ENCODE measurements at places on chromosomes 5 and 9.

GRCh38 chr9:126700296-126700695 lies 86.6 kb downstream of the LMX1B start:
- DNase-seq, result no peak

DNA sequence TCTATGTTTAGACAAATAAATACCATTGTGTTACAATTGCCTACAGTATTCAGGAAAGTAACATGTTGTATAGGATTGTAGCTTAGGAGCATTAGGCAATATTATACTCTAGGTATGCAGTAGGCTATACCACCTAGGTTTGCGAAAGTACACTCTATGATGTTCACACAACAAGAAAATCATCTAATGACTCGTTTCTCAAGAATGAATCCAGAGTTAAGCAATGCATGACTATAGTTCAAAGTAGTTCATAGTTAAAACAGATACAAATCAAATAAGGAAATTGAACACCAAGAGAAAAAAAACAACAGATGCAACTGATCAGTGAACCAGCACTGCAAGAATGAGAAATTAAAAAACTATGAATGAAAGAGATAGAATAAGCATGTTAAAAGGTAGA lies 27.6 kb upstream of the ABLIM3 start:
- no peak for DNase-seq

DNA sequence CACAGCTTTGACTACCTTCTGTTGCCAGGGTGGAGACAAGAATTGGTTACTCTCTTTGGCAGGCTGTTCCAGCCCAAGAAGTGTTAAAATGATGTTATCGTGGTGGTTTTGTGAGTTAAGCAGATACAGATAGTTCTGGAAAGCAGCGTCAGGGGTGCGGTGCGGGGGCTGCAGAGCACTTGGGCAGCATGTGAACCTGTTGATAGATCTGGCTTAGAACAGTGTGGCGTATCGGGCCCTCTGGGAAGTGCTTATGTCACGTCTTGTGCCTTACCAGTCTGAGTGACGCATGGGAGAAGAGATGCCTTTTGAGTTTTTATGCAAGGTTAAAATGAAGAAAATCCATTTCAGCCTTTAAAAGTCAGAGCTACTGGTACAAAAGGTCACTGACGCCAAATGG lies 152.5 kb downstream of the PRKACG start:
- DNase-seq, result no peak

DNA sequence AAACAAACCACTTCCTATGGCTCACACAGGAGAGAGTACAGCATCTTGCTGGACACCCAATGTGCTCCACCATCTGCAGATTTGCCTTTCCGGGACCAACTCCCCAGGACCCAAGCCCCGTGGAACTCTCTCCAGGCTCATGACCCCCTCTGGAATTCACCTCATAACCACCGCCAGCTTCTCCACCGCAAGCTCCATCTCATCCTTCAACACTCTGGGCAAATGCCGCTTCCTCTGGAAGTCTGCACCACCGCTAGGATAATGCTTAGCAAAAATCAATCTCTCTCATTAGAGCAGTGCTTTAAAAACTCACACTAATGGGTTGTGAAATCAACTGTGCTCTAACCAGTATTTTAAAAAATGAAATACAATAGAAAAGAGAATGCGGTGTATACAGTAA lies 150.0 kb downstream of the COL23A1 start:
- no peak for DNase-seq

DNA sequence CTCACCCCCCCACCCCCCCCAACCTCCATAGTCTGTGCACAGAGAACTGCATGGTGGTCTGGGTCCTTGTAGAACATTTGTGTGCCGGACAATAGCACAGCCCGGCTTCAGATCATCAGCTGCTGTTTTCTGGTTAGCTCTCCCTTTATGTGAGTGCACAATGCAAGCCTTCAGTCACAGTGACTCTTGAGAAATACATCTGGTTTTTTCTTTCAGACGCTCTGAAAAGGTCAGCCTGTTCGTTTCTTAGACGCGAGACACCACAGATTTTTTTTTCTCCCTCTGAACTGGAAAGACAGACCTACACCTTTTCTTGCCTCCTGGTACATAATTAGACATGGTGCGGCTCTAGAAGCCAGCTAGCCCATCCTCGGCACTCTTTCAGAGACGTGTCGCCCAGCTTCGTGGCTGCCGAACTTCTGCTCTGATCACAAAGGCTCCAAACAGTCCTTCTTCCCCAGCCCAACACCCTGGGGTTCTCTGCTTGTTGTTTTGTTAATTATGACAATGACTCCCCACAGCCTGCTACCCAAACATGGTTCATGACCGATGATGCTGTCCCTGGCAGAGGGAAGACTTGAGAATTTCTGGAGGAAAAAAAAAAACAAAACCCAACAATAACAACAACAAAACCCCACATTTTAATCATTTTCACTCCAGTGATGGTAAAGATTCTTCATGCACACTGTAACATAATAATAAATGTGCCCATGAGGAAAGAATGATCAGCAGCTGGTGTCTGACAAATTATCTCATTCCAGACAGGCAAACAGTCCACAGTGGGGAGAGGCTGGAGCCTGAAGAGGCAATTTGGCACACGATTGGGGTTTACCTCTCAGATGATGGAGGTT lies 241.4 kb upstream of the ZNF462 start:
- DNase-seq, result no peak

DNA sequence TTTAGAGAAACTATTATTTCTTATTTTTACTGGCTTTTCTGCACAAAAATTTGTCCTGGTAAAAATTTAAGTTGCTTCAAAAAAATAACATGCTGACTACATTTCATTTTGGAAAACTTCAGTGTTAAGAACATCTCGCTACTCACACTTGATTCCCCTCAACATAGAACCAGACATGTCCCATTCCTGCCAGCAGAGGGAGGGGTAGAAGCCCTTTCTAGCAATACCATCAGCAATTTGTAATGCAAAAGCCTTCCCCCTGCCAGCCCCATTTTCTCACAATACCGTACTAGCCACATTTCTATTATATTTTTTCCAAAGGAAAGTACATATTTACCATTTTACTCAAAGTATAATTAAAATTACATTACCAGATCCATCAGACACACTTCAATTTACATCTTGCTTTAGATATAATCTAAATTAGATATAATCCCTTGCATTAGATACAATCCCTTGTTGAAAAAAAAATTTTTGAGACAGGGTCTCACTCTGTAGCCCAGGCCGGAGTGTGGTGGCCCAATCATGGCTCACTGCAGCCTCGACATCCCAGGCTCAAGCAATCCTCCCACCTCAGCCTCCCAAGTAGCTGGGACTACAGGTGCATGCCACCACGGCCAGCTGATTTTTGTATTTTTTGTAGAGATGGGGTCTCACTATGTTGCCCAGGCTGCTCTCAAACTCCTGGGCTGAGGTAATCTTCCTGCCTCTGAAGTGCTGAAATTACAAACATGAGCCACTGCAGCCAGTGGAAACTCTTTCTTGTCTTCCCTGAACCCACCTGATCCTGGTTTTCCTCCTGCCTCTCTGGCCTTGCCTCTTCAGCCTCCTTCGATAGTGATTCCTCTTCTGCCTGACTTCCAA lies 39.6 kb upstream of the IDNK start:
- peak; percentile 51 for DNase-seq

GRCh38 chr5:82551840-82552385 lies 273.8 kb upstream of the RPS23 start:
- no peak for DNase-seq

DNA sequence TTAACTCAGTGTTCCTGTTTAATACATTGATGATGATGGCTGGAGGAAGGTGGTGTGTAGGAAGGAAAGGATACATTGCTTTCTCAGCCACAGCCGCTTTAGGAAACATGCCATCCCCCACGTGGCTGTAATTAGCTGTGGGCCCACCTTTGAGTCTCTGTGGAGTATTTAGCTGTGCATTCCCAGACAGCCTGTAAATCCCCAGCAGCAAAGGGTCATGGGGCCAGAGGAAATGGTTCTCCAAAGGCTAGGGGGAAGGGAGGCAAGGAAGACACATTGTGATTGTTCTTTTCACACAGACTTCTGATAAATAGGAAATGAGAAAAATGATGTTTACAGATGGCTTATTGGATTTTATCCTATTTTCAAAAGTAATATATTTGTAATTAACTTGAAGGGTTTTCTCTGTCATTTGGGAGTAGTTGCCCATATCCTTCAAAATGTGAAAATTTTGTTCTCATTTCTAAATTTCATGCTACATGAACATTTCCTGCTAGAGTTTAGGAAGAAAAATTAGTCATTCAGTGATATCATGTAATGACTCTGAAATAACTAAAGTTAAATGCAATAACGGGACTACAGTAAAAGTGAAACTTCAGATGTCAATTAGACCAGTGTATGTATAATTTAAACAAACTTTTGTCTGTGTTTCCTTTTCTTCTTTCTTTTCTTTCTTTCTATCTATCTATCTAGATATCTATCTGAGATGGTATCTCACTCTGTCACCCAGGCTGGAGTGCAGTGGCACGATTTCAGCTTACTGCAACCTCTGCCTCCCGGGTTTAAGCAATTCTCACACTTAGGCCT lies 24.3 kb upstream of the F2R start:
- DNase-seq, result no peak

GRCh38 chr5:81288021-81288433 lies 13.4 kb upstream of the ZCCHC9 start:
- DNase-seq, result no peak

GRCh38 chr9:114318416-114318815 lies 4.5 kb upstream of the ORM1 start:
- no peak for DNase-seq

- peak; percentile 51 for DNase-seq
Measured at GRCh38 chr9:5549658-5550650, 39.6 kb downstream of the PDCD1LG2 start.

DNA sequence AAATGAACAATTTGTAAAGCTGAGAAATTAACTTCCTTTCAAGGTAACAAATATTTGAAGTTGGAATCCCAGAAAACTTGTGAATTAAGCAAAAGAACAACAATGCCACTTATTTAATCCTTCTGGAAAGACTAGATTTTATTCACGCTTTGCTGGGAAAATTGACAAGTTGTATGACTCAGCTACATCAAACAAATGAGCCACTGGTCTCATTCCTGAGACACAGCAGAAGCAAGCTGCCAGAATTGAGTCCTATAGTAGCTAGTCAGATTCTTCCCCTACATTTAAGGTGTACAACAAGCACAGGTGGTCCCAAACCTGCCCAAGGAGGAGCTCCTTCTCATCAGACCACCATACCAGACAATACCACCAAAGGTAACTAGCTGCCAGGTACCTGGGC lies 280.7 kb downstream of the SPOCK1 start:
- no peak for DNase-seq

- no peak for DNase-seq
Measured at GRCh38 chr9:135933114-135933513, 25.8 kb upstream of the CAMSAP1 start.

DNA sequence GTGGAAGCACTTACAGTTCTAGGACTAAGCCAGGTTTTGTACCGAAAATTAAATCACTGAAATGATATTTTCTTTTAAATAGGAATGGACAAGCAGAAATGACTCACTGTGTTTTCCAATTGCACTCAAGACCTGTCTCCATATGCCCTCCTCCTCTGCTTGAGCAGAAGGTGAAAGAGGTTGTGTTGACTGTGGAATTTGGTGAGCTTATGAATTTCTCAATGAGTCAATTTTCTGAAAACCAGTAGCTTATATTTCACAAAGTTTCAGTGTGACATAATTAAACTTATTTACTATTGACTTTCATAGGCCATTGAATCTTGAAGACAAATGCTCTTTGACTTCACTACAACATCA lies 249.9 kb downstream of the NPR3 start:
- no peak for DNase-seq

- DNase-seq, result no peak
Measured at GRCh38 chr5:91283899-91284298, 99.2 kb downstream of the ARRDC3 start.
